ENCODE measurements at places on chromosomes 13 and 19.

DNA sequence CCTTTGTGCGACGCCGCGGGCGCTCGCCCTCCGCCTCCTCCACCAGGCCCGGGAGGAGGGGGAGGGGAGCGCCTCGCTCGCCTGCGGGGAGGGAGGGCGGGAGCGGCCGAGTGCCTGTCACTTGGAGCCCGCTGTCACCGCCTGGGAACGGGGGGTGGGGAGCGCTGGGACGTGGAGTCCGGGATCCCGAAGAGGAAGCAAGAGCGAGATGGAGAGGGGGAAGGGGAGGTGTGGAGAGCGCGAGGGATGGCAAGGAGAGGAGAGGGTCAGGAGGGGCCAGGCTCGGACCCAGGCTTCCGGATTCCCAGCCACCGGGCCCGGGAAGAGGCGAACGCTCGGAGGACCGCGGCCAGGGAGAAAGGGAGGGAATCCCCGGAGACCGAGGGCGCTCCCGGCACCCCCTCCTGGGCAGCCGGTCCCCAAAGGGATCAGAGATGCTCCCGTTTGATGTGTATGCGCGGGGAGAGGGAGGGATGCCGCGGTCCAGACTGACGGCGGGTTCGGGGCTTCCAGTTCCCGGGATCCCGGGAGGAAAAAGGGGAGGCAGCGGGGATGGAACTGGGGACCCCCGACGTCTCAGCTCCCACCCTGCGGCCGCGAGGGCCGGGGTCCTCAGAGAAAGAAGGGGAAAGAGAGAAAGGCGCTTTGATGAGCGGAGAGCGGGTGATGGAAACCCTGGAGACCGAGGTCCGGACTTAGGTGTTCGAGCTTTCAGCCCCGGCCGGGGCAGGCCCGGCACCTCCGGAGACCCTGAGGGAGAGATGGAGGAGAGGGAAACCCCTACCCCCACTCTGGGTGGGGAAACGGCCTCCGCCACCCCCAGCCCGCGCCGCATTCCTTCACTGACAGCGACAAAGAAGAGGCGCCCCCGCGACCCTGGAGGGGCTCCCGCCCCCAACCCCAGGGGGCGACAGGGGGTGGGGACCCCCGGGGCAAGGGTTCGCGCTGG lies 4.7 kb upstream of the DPF1 start:
- no peak for DNase-seq

DNA sequence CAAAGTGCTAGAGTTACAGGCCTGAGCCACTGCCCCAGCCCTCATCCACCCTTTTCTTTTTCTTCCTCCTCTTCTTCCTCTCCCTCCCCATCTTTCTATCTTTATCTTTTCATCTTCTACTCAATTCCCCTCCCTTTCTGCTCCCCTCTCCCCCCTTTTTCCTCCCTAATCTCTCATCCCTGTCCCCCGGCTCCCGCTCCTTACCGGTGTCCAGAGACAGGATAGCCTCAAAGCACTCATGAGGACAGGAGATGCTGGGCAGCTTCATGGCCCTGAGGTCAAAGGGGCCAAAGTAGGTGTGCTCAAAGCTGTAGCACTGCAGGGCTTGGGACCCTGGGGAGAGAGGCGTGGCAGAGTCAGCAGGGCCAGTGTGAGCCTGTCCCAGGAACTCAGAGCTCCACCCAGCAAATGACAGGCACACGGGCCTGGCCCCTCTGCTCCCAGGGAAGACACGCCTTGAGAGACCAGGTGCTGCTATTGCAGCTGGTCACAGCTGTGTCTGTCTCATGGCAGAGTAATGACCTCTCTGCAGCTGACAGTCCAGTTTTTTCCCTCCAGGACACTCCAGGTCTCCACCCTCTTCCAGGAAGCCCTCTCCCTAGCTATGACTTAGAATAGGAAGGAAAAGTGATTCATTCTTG lies 2.6 kb downstream of the LYPD5 start:
- DNase-seq: no peak

DNA sequence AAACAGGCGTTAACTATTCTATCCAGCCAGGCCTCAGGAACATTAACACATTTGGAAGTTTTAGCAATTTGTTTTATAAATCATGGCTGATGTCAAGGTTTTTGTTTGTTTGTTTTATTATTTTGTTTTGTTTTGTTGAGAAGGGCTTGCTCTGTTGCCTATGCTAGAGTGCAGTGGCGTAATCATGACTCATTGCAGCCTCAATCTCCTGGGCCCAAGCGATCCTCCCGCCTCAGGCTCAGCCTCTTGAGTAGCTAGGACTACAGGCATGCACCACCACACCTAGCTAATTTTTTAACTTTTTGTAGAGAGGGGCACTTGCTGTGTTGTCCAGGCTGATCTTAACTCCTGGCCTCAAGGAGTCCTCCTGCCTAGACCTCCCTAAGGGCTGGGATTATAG lies 28.3 kb downstream of the NUP58 start:
- DNase-seq: no peak

- DNase-seq: no peak
Observed at GRCh38 chr13:81762449-81762848, 1421.5 kb upstream of the SPRY2 start.

- no peak for DNase-seq
Observed at GRCh38 chr13:51626749-51627148, 42.5 kb downstream of the WDFY2 start.

GRCh38 chr19:14412324-14412995 lies 6.7 kb downstream of the DDX39A start:
- no peak for DNase-seq

DNA sequence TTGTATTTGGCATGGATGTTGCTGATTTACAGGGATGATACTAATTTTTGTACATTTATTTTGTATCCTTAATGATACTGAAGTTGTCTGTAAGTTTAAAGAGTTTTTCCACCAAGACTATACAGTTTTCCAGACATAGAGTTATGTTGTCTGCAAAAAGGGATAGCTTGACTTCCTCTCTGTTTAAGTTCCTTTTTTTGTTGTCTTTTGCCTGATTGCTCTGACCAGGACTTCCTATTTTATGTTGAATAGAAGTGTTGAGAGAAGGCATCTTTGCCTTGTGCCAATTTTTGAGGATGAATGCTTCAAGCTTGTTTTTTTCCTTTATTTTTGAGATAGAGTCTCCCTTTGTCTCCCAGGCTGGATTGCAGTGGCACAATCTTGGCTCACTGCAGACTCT lies 36.8 kb upstream of the ZNF681 start:
- no peak for DNase-seq

DNA sequence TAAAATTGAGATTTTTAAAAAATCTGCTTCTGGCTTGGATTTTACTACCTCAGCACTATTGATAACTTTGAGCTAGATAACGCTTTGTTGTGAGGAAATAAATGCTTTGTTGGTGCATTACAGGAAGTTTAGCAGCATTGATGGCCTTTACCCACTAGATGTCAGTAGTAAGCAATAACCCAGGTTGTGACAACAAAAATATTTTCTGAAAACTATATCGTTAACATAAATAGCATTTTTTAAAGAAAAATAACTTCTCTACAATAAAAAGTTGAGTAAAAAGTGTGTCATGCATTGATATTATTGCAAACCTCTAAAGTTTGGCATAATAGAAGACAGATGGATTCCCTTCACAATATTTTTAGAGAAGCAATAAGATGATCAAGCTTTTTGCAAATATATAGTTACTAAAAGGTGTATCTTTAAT lies 1246.5 kb downstream of the UQCRFS1 start:
- no peak for DNase-seq

DNA sequence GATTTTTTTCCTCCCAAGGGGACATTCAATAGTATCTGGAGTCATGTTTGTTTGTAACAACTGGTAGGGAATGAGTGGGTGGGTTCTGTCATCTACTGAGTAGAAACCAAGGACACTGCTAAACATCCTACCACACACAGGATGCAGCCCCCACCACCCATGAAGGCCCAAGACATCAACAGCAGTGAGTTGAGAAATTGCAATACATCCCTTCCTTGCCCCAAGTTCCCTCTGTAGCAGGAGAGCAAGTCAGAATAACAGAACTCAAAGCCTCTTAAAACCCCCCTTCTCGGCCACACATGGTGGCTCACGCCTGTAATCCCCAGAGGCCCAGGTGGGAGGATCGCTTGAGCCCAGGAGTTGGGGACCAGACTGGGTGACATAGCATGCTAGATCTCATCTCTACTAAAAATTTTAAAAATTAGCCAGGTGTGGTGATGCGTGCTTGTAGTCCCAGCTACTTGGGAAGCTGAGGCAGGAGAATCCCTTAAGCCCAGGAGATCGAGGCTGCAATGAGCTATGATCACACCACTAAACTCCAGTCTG lies 2.4 kb upstream of the CYP2F1 start:
- no peak for DNase-seq

DNA sequence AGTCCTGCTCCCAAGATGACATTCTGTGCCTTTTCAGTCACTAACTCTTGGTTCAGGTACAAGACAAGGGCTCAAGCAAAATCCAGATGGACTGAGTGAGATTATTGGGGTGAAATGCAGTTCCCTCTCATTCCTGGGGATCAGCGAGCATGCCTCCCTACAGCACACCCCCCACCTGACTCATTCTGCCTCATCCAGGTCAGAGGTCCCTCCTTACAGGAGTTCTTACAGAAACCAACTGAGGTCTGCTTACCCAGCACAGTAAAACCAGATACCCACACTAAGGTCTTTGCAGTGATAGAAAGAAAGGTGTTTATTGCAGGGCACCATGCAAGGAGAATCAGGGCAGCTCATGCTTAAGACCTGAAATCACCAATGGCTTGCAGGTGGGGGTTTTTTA lies 21.6 kb upstream of the MRI1 start:
- DNase-seq: no peak

GRCh38 chr13:91111476-91112200 lies 235.8 kb upstream of the MIR17HG start:
- DNase-seq: no peak

DNA sequence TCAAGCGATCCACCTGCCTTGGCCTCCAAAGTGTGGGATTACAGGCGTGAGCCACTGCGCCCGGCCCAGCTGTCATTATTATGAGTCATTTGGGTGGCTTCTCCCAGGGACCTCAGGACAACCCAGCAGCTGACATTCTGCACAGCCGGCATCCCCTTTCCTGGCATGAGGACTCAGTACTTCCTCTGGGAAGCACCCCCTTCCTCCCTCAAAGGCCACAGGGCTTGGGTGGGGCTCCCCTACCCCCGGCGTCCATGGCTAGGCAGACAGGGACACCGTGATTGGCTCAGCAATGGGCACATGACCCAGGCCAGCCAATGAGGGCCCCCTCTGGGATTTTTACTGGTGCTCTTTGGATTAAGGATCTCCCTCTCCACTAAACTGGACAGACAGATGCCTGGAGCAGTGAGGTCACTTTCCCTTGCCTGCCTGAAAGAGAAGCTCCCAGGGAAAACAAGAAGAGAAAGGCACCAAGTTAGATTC lies 6.0 kb downstream of the KANK2 start:
- no peak for DNase-seq

DNA sequence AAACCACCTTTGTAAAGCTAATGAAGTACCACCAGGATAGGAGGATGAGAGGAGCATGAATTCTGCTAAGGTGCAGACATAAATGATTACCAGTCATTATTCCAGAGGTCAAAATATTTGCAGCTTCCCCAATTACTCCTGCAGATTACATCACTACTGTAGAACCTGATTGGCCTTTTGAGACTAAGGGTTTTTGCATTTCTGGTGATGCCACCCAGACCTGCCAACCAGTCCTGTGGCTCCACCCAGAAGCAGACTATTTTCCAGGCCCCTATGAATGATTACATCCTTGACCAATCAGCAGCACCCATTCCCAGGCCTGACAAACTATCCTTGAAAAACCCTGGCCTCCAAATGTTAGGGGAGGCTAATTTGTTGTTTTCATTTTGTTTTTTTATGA lies 11.2 kb upstream of the KCNC3 start:
- DNase-seq: no peak

GRCh38 chr13:72383646-72384045 lies 343.8 kb downstream of the MZT1 start:
- no peak for DNase-seq

GRCh38 chr13:28451482-28452217 lies 43.3 kb downstream of the FLT1 start:
- DNase-seq: no peak

GRCh38 chr19:47994209-47994802 lies at the start of gene ELSPBP1:
TSS of gene ELSPBP1 (plus strand) at chr19:47994632. CDS start at chr19:48008668, 14,036 bp downstream.
- DNase-seq: no peak

DNA sequence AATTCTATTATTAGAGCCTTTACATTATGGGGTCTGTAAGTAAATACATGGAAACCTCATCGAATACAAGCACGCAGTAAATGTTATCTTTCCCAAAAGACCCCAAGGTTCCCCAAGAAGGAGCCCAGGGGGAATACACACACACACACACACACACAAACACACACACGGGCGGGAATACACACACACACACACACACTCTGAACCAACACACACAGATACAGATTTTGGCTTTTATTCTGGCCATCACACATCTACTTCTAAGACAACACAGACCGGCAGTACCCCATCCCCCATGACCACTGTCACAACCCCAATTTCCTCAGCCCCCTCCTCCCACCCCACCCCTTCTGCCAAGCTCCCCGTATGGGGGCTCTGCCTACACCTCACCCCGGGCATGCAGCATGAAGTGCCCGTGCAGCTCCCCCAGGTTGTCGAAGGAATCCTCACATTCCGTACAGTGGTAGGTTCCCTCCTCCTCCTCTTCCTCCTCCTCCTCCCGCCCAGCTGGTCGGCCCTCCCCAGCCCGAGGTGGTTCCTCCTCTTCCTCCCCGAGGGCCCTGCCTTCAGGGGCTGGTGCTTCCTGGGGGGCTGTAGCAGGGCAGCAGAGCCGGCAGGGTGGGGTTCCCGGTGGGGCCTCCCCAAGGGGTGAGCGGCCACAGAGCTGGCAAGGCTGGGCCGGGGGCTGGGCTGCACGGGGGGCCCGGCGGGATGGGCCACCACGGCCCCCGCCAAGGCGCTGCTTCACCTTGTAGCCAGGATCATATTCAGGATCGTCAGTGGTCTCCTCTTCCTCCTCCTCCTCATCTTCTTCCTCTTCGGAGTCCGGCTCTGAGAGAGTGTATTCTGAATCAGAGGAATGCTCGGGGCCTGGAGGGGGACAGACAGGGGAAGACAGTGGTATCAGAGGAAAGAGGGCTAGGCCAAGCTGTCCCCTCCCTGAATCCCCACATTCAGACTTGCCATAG lies 4.4 kb upstream of the SRRM5 start:
- DNase-seq: no peak

GRCh38 chr13:45482571-45483173 lies 17.9 kb downstream of the COG3 start:
- DNase-seq: no peak

DNA sequence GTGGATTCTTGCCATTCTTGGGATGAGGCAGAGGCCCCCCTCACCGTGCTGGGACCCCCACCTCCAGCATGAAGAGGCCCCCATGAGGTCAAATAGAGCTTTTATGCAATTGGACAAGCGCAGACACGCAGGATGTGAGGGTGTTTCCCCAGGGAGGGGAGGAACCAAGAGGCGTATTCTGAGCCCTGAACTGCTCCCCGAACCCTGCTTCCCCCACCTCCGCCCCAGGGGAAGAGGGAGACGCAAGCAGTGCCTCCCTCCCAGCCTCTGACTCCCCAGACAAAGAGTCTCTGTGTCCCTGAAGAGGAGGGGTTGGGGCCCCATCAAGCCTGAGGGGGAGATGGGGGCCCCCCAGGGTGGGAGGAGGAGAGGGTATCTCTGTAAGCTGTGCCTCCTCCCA lies 1.3 kb upstream of the RDH8 start:
- DNase-seq: no peak

All from NCI-H1436 treated with DMSO at 0.1 percent for 48 hours (cell line).